HFFc6 (cell line): ENCODE measurements at places on chromosomes 11 and 22.

DNA sequence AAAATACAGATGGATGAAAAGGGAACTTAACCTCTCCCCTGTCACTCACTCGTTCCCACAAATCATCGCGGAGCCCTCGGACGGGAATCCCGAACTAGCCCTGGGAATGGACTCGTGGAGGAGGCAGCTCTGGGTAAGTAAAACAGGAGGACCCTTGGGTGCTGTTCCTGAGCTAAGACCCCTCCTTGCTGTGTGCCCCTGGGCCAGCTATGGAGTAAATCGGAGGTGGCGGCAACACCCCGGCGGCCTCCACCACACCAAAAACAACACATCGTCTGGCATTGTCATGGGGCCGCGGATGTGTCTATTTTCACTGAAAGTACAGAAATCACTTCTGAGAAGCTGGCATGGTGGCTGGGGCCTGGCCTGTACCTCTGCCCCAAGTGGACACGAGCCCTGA, 12.1 kb downstream of the CPT1A start:
- no peak for DNase-seq

DNA sequence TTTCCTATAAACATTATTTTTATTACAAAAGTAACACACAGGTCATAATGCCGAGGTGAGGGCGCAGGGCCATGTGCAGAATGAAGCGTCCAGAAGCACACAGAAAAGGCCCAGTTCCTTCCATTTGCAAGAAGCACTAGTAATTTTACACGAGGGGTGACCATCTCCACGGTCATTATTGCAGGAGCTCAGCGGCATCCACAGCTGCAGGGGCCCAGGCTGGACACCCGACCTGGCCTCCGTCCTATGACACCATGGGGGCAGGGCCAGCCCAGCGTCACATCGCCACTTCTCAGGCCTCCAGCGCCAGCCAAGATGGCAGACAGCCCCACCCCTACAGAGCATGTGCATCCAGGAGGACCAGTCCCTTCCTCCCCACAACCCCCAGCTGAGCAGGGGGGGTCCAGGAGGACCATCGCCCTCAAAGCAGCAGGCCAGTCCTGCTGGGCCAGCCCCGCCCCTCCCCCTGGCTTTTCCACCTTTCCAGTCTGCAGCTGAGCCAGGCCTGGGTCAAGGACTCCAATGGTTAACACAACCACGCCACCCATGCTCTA, 3.5 kb downstream of the IGF2 start:
- DNase-seq = no peak

GRCh38 chr11:130435671-130436070, 7.3 kb upstream of the ADAMTS8 start:
- DNase-seq = peak; percentile 50

DNA sequence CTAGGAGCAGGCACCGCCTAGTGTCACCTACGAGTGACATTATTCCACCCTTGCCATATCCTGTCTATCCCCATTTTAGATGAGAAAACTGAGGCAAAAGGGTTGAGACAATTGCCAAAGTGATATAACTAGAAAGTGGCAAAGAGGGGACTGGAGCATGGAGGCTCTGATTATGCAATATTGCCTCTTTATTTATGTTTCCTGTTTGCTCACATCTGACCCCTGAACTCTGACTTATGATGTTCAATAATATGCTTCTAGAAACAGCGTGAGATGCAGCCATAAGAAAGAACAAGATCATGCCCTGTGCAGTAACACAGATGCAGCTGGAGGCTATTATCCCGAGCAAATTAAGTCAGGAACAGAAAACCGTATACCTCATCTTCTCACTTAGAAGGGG, 7.7 kb downstream of the ELF5 start:
- DNase-seq = no peak

GRCh38 chr22:38016182-38017151, 32.1 kb upstream of the SOX10 start:
- no peak for DNase-seq

GRCh38 chr11:27004103-27004502, 10.2 kb downstream of the FIBIN start:
- DNase-seq = no peak

GRCh38 chr11:90135016-90135415, 553 bp downstream of the NAALAD2 start:
- DNase-seq = no peak

- peak; percentile 8 for DNase-seq
Measured at GRCh38 chr11:73760135-73760678, 667 bp downstream of the RAB6A start.

DNA sequence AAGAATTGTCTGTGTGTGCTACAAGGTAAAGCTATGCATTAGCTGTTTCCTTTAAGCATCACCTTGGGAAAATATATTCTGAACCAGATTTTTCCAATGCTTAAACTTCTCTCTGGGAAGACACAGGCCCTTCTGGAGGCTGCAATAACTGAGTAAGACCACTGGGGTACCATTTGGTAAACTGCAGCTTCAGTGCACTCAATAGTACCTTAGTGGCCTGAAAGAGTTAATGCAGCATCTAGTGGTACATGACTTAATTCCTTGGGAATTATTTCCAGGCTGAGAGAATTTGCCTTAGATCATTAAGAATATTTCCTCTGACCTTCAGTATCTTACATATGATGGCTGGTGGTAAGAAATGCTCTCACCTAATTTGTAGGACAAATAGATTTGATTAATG, 727.4 kb downstream of the DLG2 start:
- DNase-seq = no peak

DNA sequence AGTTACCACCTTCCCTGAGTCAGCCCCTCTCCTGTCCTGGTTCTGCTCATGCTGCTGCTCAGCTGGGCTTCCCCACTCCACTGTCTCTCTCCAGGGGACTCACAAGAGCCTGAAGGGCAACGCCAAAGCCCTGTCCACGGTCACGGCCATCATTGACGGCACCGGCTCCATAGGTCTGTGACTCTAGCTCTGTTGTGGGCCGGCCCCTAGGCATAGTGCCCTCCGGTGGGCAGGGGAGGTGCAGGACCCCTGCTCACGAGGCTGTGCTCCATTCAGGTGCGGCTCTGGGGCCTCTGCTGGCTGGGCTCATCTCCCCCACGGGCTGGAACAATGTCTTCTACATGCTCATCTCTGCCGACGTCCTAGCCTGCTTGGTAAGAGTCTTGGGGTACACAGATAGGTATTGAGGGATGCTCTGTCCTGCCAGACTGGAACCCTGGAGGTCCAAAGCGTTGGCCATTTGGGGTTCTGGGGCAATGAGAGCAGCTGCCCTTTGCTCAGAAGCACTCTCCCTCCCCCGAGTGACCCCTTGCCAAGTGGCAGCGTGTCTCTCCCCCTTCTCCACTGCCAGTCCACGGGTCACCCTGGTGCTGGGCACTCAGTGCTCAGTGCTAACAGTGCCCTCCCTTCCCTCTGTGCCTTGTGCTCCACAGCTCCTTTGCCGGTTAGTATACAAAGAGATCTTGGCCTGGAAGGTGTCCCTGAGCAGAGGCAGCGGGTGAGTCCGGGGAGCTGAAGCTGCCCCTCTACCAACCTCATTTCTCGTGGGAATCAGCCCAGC, 22.4 kb downstream of the SLC37A2 start:
- no peak for DNase-seq

DNA sequence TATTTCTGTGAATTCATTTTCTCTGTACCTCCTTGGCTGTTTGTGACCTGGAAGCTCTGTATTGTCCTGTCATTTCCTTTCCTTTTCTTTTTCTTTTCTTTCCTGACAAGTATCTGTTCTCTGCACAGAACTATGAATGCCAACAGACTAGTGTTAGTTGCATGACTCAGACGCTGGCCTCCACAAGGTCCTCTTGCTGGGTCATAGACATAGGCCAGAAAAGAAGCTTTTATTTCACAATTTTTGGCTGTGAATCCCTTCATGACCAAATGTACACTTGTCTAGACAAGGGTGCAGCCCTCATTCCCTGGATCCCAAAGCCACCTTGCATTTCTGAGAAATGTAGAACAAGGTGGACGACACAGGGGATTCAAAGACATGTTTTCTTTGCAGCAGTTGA, 104.1 kb upstream of the MTNR1B start:
- peak; percentile 15 for DNase-seq

DNA sequence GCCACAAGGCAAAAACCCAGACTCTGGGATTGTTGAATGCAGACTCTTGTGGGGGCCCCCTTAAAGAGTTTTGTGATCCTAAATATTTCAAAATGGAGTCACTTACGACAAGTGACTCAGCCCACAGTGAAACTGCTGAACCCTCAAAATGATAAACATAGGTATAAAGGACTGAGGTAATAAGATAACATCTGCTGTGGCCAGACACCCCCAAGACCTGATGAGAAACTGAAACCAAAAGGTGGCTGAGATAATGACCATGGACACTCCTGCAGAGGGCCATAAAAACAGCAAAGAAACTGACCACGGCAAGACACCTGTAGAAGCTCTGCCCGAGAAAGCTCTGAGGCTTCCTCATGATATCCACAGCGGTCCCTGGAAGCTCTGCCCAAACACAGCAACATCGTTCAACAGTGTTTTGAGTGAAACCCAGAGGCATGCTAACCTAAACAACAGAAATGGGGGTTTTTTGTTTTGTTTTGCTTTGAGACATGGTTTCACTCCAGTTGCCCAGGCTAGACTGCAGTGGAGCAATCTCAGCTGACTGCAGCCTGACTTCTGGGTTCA, 1.6 kb upstream of the PLAAT4 start:
- DNase-seq = no peak

DNA sequence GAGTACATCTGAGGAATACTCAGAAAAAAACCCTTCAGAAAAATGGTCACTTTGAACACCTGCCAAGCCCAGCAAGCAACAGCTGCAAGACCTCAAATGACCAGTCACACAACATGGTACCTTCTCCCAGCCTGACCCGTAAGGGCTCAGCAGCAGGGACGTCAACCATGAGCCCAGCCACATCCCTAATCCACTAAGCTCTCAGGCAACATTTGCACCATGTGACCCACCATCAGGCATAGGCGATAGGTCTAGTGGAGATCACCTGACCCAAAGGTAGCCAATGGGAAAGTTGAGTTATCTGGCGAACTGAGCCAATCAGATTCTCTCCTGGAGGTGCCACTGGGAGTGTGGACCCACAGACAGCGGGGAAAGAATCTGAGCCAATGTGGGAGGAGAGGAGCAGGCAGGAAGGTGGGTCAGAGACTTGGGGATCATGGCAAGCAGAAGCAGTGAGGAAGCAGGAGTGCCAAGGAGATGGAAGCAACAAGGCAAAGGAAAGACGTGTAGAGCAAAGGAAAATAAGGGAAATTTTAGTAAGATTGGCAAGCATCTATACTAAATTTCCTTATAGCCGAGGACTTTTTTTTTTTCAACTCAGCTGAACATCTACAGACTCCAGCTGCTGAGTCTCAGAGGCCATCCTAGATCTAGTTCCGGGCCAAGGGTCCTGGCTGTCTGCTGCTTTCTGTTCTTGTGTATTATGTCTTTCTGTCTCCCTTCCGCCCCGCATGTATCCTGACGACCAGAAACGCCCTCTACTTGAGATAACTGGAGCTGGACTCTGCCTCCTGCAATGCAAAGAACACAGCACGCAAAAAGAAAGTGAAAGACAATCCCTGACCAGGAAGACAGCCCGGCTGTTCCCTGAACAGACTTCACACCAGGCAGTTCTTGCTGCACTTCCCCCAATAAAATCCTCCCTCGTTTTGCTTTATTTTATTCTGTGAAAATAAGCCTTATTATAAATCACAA, 11.0 kb upstream of the PLAAT2 start:
- DNase-seq = peak; percentile 48
